ENCODE measurements at places on chromosomes 7 and 10.

DNA sequence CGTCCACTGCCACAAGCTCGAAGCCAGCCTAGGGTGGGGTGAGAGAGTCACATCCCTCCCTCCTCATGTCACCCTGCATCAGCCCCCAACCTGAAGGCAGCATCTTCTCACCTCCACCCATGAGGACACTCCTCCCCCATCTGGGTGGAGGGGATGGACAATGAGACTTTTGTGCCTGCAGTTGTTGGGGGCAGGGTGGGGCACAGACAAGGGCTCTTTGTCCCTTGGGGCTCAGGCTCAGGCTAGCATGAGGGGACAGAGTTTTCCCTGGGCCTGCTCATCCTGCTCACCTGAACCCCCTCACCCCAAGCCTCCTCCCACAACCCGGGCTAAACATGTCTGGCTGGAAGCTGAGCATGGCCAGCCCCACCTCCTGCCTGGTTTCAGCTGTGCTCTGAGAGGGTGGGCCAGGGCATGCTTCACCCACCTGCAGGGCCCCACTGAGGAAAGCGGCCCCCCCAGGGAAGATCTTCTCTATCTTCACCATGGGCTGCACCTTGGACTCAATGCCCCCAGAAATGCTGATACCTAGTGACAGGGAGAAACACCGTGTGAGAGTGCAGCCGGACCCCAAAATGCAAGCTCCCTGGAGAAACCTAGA is 9.3 kb downstream of the LZTS2 start:
- no peak for DNase-seq

DNA sequence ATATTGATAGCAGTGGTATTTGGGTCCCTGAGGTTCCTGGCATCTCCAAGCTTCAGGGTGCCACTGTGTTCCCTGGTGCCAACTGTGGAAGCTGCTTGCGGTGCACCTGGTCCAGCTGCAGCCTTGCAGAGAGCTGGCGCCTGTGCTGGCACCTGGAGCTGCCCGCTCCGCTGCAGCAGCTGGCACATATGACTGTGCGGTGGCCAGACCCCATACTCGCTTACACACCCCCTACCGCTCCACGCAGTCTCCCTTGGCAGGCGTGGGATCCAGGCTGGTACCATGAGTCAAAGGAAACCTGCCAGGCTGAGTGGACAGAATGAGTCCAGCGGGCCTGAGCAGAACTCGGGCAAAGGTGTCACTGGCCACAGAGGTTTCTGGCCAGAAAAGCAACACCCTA is 89.9 kb upstream of the JAZF1 start:
- no peak for DNase-seq

- no peak for DNase-seq
These were observed 55.4 kb upstream of the KLF14 start for GRCh38 chr7:130789436-130789835.

DNA sequence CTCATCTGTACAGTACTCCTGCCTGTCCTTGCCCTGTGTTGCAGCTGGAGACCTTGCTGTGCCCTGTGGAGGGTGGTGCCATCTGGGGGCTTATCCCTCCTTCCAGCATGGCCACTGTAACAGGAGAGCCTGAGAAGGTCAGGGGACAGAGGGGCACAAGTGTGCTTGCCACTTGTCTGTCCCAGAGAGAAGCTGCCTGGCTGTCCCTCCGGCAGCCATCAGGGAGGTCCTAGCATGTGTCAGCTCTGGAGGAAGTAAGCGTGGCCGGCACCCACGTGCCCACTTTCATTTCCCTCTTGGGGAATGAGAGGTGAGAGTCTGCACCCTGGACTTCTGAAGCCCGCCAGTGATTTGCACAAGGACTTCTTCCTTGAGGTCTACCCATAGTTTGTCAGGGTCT is 97.0 kb upstream of the PPIF start:
- DNase-seq = peak; percentile 55

DNA sequence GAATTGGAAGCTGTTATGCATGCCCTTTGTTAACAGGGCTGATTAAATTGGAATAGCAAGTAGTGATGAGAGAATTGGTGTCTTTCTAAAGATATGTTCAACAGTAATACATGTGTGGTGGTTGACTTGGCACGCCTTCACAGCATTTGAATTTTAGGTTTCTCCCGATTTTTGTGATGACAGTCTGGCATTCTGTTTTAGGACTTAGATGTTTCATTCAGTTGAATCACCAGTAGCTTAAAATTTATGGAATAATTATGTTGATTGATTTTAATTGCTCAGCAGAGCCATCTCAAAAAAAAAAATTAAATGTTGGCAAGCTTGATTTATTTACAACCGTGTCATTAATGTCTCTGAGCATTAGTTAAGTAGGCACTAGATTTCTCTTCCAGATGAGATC is 219.7 kb downstream of the CSTF2T start:
- no peak for DNase-seq

DNA sequence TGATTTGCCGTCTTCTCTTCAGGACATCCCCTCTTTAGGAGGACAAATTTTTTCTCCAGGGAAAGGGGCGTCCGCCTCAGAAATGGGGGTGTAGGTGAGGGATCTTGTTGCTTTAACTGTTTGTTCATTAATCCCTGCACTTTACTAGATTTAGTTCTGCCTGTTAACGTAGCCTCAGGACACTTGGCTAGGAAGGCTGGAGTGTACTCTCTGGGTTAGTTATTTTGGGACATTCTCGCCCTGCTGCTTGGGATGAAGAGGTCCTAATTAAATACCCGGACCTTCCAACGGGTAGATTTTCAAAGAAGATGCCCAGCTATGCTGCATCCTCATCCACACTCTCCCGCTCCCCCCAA is 552 bp upstream of the ZNF365 start:
- no peak for DNase-seq

DNA sequence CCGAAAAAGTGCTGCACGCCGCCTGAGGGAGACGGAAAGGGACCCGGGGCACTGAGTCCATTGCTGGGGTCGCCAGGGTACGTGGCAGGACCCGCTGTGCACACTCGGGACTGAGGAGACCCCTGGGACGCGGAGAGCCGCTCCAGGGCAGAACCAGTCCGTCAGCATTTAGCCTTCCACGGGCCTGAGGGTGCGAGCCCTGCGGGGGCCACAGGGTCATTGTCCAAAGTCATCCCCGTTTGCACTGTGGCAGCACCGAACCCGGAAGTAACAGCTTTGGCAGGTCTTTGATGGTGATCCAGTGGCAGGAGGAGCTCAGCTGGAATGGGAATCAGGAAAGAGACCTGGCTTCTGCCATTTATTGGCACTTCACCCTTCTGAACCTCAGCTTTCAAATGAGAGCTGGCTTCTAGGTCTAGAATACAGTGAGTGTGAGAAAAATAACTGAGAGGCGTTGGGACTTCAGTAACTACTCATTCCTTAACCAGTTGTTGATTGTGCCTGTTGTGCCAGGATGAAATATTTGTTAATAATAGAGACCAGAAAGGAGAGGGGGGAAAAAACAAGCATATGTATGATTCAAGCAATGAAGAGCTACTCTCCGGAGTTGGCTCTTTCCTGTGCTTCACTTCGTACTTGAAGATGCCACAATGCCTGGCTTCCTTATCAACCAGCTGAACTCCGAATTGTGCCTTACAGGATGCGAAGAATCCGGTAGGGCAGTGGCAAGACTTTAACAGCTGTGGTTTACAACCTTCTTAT is 811 bp upstream of the ARHGAP12 start:
- peak; percentile 65 for DNase-seq

- DNase-seq = no peak
These were observed 266.9 kb upstream of the KLF14 start for GRCh38 chr7:131000873-131001272.

- no peak for DNase-seq
These were observed 229.7 kb downstream of the CUX1 start for GRCh38 chr7:102047167-102047566.

- DNase-seq = no peak
These were observed 386.9 kb downstream of the HTR7 start for GRCh38 chr10:90470966-90471365.

GRCh38 chr7:37558320-37559096 is 109.8 kb upstream of the ELMO1 start:
- DNase-seq = no peak

GRCh38 chr7:133572087-133572486 is 319.2 kb downstream of the EXOC4 start:
- no peak for DNase-seq

All from anterior cingulate cortex (tissue), 58 donors.